Stimulated activated CD4-positive, alpha-beta T cell treated with anti-CD3 and anti-CD28 coated beads, TNF-alpha, amount 100 ng/mL, for 1 hour (primary cell): ENCODE measurements at places on chromosomes 12 and 14.

DNA sequence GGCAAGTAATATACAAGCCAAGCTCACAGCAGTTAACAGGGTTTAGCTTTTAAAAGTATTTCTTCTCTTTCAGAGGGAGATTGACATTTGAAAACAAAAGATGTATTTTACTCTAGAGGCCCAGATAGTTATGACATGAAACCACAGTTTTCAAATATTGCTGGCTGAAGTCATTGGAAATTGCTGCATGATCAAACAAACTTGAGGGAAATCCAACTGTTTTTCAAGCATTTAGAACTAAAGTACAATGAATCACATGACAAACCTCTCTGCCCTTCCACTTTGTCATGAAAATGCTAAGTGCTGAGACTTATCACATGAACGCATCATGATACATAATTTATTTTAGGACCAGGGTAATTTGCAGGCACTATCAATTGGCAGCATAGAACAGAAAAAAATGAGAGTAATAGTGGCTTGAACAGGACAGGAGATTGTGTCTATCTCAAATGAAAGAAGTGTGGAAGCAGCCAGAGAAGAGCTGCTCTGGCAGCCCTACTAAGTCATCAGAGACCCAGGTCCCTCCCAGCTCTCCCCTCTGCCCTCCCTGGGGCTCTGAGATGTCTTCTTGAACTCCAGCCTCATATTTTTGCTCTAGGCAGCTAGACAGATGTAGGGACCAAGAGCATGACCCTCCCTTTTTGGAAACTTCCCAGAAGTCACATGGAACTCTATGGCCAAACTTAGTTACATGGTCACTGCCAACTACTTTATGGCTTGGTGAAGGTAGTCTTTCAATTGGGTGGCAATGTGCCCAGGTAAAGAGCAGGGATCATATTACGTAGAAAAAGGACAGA lies 90.1 kb upstream of the PELI2 start:
- DNase-seq, result no peak

GRCh38 chr14:99098199-99098598 lies 173.8 kb downstream of the BCL11B start:
- DNase-seq, result no peak

GRCh38 chr14:60294411-60295069 lies 45.5 kb downstream of the PPM1A start:
- no peak for DNase-seq

DNA sequence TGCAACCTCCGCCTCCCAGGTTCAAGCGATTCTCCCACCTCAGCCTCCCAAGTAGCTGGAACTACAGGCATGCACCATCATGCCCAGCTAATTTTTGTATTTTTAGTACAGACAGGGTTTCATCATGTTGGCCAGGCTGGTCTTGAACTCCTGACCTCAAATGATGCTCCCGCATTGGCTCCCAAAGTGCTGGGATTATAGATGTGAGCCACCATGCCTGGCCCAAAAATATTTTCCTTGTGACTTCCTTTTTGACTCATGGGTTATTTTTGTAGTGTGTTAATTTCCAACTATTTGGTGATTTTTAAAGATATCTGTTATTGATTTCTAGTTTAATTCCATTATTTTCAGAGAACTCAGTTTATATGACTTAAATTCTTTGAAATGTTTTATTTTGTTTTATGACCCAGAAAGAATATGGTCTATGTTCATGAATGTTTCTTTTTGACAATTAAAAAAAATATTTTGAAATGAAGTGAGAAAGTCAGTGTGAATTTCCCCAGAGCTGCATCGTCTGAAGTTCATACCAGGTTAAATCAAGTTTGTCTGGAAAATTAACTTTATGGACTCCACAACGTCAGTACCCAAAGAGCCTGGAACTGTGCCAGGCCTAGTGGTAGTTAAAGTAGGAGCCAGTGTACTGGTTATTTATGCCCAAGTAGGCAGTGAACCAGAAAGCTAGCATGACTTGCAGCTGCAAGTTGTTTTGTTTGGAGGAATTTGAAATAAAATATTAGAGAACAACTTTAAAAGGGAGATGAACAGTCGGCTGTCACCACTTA lies 2.8 kb upstream of the CDKL1 start:
- DNase-seq, result no peak

DNA sequence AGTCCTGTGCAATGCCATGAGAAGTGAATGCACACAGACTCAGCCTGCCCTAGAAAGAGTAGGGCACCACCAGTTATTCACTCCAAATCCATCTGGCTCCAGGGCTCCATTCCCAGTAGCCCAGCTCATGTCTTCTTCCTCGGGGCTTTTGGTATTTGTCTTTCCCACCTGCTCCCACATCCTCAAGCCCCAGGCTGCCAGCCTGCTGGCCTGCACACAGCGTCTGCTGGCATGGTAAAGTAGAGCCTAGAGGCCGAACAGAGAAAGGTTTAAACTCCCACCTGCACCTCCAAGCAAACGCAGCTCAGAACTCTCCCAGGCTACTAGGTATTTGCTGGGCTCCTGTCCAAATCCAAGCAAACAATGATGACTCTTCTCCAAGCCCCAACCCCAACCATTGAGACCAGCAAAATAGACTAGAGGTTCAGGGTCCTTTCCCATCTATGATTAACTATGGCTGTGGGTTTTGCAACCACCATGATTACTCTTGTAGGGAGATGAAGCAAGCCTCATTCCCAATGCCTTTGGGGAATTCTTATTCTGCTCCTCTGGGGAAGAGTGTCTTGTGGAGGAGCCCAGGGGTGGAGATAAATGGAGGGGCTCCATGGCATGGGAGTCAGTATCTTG lies 5.2 kb upstream of the VDR start:
- no peak for DNase-seq

- DNase-seq, result no peak
Measured at GRCh38 chr14:61151251-61151650, 129.9 kb downstream of the TMEM30B start.

GRCh38 chr14:22488522-22489243 lies 100.3 kb downstream of the DAD1 start:
- DNase-seq, result no peak

GRCh38 chr14:89490466-89490865 lies 73.4 kb upstream of the FOXN3 start:
- DNase-seq, result no peak
